ENCODE measurements at places on chromosomes 7 and 10.

- no peak for DNase-seq
Observed at GRCh38 chr7:28800150-28800549, 158.0 kb downstream of the TRIL start.

DNA sequence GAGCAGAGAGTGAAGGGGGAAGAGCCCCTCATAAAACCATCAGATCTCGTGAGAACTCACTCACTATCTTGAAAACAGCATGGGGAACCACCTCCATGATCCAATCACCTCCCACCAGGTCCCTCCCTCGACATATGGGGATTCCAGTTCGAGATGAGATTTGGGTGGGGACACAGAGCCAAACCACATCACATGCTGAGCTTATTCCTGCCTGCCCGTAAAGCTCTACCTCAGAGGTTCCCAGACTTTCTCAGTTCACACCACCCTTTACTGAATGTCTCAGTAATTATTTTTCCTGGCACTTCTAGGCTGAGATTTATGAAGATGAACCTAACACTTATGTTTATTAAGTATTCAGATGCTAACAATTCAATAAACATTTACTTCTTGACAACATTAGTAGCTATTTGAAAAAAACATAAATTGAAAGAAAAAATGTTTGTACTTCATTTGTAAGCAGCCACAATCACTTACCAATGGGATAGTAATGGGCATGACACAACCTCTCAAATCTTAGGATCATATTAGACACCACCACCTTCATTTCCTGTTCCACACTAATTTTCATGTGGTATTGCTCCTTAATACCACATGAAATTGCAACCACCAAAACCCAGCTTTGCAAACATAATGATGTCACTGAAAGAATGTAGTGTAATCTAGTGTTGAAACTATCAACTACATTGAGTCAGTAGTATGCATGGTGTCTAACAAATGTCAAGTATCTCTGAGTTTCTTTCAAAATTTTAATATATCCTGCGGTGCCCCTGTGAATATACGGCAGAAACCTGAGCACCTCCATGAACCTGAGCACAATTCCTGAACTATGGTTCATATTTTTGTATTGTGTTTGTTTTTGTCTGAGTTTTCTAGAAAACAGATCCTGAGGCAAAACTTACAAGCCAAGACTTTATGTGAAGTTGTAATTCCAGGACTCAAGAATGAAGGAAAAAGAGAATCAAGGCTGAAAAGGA, 4.5 kb upstream of the DGKI start:
- DNase-seq, result no peak

DNA sequence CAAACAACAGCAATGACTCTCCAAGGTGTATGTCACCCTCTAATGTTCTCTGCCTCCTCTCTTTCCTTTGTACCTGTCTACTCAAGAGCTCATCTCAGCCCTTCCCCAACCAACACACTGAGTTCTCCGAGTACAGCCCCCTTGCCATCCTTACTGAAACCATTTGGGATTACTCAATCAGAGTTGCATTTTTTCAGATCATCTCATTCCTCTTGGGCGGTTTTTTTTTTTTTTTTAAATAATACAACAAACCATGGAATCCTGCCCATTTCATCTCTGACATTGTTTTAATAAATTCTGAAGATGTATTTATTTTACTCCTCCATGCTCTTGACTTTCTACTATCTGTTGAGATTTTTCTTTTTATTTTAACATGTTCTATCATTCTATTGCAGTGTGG, 4.2 kb upstream of the CREB3L2 start:
- DNase-seq, result no peak

- DNase-seq, result no peak
Observed at GRCh38 chr10:95428701-95429100, 132.5 kb downstream of the SORBS1 start.

DNA sequence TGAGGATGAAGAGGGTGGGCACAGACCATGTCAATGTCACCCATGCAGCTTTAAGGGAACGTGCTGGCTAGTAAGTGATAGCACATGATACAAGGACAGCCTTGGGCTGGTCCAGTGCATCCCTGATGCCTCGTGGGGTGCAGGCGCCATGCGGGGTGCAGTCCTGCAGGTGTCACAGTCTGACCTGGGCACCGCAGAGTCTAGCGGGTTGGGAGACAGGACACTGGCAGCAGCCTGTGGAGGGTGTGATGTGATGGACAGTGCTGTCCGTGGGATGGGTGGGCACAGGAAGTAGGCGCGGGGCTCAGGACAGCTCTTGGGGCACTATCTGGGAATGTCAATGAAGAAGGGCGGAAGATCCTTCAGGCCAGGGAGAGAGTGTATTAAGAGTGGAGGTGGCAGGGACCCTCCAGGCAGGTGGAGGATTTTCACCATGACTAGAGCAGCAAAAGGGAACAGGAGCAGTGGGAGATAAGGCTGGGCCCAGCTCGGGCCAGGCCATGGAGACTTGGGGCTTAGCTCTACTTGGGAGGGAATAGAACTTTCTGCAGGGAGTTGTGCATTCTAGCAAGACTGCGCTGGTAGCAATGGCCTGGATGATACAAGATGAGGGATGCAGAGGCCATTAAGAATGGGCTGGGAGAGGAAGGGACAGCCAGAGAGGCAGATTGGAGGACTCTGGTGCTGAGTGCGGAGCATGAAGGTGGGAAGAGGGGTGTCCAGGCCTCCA, 122.5 kb downstream of the PTPN20 start:
- DNase-seq, result no peak

DNA sequence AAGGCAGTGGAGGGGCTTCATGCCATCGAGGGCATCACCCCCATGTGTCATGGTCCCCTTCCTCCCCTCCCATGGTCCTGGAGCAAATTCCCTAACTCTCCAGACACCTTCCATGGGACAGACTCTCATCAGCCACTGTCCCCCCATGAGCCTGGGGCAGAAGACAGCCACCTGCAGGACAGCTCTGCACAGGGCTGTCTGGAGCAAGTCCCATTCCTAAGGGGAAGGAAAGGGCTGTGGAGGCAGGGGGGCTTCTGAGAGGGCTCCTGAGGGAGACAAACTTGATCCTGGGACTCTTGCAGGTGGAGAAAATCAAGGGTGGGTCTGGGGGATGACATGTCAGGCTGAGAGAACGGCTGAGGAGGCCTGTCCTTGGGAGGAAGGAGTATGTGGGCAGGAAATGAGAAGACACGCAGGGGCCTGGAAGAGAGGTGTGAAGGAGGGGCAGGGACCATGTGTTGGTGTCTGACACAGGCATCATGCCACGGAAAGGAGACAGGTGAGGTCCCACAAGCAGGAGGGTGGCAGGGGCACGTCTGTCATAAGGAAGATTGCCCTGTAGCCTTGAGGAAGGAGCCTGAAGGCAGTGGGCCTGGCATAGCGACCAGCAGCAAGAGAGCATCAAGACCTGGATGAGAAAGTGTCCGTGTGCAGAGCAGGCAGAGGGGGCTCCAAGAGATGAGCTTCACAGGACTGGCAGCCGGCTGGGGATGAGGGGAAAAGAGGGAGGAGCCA, 14.4 kb upstream of the GDF10 start:
- DNase-seq, result no peak

GRCh38 chr7:22781230-22781711, 41.4 kb downstream of the TOMM7 start:
- DNase-seq, result no peak

GRCh38 chr7:107827501-107827900, 24.5 kb upstream of the SLC26A3 start:
- no peak for DNase-seq

All from T-helper 2 cell treated with Interferon-gamma antibody and Interleukin-4, amounts not matched to agents 5 μg/mL and 100 μg/mL, for 36 hours (primary cell).